HFF-Myc (cell line): ENCODE measurements at places on chromosomes 12 and 14.

DNA sequence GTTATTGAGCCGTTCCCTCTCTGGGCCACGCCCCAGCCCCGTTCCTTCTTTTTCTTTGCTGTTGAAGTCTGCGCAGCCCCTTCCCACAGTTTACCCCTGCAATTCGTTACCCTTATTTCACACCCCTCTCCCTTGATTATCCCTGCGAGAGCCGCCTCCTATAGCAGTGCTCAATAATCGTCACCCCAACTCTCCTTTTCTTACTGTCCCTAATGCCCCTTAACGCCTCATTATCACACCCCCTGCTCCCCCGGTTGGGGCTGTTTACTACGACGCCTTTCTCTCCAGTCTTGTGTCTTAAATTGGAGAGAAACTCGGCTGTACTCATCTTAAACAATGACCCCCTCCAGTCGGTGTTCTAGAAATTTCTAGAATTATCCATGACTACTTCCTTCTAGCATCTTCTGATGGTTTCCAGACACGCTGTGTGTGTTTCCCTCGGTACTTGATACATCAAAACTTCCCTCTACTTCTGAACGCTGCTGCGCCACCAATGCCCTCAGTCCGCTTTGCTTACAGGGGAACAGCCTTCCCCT, 713 bp upstream of the FBXL14 start:
- no peak for DNase-seq

DNA sequence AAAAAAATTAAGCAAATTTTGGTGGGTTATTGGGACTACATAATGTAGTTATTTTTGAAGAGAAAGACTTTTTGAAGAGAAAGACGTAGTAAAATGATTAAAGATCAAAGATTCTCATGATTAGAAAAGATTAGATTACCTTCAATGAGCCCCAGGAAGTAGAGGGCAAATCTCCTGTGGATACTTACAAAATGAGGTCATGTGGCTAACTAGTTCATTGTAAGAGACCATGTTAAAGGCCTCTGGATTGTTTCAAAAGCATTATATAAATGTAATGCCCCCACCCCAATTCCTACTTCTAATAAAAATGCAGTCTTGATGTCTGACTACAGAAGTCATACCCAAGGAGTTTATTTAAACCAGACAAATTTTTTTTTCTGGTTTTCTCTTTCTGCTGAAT, 93.3 kb downstream of the ERGIC2 start:
- DNase-seq, result no peak

- no peak for DNase-seq
Measured at GRCh38 chr14:71964716-71965115, 32.5 kb downstream of the RGS6 start.

DNA sequence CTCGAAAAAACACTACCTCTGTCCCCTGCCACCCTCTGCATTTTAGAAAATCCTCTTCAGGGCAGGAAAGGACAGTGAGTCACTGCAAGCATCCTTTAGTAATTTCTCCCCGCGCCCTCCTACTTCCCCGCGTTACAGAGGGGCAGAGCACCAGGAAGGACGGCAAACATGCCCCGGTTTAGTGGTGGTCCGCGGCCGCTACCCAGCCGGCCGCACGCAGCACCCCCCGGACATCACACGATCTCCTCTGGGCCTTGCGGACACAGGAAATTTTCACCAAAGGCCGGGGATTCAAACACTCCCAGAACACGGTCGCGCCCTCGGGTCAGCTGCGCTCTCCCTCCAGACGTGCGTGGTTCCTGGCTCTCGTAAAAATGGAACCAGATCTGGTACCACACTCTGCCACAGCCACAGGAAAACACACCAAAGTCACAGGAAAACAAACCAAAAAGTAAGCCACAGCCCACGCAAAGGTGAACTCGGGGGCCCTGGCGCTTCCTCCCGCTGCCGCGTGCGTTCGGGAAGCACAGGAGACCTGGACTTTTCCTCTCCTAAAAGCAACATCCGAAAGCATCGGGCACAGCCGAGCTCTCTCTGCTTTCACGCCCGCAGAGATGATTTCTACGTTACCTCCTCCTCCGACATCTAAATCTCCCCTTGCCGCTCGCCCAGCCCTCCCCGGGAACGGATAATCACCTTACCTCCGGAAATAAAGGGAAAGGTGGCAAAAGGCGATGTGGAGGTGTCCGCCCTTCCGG, 839 bp downstream of the SLC38A1 start:
- DNase-seq, result no peak

DNA sequence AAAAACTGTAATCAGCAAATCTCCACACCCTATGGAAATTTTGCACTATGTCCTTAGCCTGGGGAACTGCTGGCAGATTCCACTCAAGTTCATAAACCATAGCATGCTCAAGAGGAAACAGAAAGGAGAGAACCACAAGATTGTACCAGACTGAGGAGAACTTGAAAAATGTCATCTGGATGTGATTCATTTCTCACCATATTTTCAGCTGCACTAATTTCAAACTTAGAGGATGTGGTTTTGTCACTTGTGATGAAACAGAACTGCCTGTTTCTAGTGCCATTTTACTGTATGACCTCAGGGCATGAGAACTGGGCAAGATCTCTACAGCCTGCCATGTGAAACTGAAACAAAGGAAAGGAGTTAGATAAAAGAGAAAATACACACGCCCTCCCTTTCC, 1493.1 kb upstream of the FLRT2 start:
- peak; percentile 27 for DNase-seq

GRCh38 chr12:116929885-116930284, 19.1 kb downstream of the FBXW8 start:
- no peak for DNase-seq

DNA sequence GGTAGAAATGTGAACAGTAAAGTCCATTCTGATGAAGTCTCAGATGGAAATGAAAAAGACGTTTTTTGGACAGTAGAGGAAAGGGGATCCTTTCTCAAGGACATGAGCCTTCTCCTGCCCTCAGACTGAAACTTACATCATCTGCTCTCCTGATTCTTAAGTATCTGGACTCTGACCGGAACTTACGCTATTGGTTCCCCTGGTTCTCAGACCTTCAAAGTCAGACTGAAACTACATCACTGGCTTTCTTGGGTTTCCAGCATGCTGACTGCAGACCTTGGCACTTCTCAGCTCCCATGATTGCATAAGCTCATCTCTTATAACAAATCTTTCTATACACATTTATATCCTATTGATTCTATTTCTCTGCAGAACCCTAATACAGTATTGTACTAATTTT, 291.0 kb downstream of the SNAPC1 start:
- no peak for DNase-seq

- no peak for DNase-seq
Measured at GRCh38 chr12:42933461-42934081, 344.0 kb upstream of the PRICKLE1 start.

DNA sequence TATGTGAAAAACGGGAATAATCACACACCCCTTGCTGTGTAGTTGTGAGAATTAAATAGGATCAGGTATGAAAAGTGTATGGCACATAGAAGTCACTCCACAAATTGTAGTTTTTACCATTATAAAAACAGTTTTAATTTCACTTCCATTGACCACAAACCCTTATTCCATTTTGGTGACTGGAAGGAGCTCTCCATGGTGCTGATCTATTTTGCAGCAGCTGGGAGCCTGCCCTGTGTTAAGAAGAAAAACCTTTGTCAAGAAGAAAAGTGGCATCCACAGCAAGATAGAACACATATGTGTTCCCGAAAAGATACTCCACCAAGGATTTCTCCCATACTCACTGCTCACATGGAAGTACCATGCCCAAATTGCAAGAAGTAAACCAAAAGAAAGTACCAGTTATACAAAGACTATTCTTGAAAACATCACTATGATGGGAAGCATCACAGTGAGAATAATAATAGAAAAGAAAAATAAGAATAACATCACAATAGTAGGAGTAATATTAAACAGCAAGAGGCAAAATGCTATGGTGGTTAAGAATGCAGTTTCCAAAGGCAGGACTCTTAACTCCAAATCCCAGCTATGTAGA, 58.7 kb downstream of the TUNAR start:
- peak; percentile 15 for DNase-seq

DNA sequence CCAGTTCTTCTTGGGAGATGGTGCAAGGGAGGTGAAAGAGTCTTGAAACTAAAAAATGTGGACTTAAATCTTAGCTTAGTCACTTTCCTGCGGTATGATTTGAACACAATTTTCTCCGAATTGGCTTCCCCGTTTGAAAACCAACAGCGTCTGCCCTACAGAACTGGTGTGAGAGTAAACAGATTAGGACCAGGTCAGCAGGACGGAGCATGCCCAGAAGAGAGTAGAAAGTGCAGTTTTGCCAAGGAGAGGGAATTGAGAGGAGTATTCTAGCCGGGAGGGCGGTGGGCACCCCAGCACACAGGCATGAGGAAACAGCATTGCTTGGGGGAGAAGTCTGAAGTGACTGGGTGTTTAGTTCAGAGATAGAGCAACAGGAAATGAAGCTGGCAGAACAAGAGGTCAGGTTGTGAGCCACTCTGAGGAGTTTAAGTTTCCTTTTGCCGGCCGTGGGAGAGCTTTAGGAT, 927.1 kb downstream of the VRK1 start:
- DNase-seq, result no peak

GRCh38 chr12:32454075-32454474, 54.7 kb downstream of the FGD4 start:
- no peak for DNase-seq

DNA sequence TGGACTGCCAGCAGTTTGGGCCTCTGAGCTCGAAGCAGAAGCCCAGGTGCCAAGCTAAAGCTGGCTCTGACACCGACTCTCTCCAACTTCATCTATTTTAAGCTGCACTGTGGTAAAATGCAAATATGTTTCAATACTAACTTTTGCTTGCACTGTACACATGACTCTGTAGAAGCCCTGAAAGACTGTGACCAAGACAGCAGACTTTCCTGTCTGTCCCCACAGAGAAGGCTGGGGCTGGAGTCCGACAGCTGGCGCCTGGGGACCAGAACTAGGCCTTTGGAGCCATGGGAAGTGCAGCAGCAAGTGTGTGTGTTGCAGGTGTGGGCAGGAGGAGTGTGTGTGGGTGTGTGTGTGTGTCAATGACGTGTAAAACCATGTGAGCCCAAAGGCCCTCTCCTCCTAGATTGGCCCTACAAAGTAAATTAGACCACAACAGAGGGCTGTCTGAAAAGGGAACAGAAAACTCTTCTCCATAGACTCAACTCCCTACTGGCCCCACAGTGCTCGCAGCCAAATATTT, 16.4 kb upstream of the RAB35 start:
- no peak for DNase-seq

GRCh38 chr14:75280831-75281653, 2.4 kb downstream of the FOS start:
- no peak for DNase-seq

DNA sequence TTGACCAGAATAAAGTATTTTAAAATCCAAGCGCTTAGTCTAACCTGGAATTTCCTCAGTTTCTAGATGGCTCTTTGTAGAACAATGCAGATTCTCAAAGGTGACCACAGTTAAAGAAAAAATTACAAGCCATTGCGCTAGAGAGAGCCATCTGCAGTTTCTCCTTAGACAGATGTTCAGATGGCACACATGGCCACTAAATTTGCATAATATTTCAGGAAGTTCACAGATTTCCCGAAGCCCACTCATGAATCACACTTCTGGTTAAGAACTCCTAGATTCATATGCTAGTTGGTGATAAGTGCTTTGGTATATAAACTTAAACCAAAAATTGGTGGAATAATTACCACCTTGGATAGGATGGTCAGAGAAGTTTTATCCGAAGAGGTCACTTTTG, 749 bp downstream of the AKAP3 start:
- no peak for DNase-seq

DNA sequence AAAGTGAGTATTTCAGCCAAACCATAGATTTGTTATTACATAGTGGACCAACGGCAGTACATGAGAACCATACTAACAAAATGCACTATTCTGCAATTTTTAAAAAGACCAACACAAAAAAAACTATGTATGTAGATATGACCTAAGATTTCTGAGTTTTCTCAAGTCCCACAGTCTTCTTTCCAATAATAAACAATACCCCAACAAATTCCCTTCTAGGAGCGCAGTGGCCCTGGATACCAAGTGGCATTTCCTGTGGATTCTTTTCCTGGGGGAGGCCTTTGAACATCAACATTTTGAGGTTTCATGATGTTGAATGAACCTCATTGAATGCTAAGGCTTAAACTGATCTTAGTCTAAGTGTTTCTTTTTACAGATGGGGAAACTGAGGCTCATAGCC, 210.5 kb downstream of the BCAT1 start:
- DNase-seq, result no peak

GRCh38 chr12:66786531-66787308, 107.8 kb upstream of the GRIP1 start:
- DNase-seq, result no peak

DNA sequence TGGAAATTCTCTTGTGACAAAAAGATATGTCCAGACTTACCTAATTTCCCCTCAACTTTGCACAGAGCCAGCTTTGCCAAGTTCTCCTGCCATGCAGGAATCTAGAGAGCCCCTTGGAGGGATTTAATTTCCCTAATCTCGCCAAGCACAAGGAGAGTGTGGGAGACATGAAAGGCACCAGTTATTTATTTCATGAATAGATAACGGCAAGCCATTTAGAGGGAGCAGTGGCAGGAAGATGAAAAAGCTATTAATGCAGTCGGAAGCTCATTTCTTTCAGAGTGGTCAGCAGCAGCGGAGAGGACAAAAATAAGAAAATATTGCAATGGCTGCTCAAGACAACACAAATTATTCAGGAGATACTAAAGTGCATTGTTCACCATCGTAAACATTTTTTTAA, 150.9 kb upstream of the WSCD2 start:
- DNase-seq, result no peak

- no peak for DNase-seq
Measured at GRCh38 chr12:94481734-94482133, 22.1 kb upstream of the CEP83 start.

DNA sequence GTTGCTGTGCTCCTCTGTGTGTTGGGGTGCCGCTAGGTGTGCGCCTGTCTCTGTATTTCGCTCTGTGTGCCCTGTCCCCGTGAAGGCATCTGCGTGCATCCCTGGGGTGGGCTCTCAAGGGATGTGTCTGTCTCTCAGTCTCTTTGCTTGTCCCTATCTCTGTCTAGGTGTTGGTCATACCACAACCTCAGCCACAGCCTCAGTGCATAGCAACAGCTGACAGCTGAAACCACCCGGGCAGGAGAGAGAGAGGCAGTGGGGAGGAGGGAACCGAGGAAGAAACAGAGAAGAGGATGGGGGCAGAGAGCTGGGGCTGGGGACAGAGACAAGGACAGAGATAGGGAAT, 953 bp upstream of the NXPH4 start:
- DNase-seq, result no peak

- no peak for DNase-seq
Measured at GRCh38 chr12:52249511-52250047, 16.5 kb downstream of the KRT7 start.

DNA sequence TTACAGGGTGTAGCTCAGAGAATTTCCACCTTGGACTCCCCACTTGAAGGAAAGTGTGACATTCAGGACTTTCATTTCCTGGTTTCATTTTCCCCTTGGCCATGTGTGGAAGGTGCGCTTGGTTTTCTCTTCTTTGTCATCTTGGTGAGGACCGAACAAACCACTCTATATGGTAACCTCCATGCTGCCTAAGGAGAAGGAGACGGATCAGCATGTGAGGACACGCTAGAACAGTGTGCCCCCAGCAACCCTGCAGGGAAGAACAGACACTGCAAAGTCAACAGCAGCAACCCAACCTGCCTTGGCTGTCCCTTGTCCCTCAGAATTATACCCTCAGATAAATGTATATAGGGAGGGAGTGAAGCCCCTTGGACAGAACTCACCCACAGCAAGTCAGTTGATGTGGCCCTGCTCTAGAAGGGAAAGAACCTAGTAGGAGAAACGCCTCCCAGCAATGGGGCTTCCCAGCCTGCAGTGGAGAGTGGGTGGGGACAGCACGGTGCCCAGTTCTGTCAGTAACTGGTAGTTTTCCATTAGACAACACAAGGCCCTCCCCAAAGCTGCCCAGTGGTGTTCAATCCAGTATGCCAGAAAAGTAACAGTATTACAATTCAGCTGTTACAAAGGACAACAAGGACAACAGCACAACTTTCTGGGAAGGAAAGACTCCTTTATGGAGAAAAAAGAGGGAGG, 18.9 kb upstream of the COCH start:
- no peak for DNase-seq
